Activated naive CD8-positive, alpha-beta T cell treated with anti-CD3 and anti-CD28 coated beads for 36 hours (primary cell): ENCODE measurements at places on chromosomes 1 and 21.

DNA sequence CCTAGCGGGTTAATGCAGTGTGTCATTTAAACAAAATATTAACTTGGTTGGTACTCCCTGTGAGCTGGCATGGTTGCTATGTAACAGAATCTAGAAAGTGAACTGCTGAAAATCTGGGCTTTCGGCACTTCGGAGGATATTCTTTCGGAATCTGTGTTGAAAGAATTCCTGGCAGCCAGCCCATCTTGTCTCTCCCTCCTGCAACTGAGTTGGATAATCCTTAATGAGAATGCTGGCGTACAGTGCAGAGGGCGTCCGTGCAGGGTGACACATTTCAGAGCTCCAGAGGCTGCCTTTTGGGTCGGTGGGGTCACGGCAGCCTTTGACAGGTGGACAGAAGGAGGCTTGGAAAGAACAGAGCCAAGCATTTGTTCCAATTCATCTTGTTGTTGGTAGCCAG, 3.7 kb downstream of the KAZN start:
- DNase-seq = no peak

DNA sequence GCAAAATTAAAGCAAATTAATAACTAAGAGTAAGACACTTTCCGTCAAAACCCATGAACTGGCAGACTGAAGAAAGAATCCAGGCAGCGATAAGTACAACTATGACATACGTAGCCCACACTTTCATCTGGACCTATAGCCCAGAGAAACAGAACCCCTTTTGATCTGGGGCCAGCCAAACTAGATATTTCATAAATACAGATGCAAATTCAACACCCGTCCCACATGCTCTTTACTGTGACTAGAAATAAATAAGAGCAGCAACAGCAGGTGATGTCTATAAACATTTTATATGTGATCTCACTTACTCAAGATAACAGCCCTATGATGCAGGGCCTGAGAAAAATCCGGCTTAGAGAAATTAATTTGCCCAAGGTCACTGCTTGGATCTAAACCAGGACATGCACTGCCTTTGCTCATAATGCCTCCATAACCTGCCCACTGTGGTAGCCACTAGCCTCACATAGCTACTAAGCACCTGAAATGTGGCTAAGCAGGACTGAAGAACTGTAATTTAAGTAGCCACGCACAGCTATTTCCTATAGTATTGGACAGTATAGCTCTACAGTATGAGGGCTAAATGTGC, 130.2 kb downstream of the TGFBR3 start:
- DNase-seq = no peak

DNA sequence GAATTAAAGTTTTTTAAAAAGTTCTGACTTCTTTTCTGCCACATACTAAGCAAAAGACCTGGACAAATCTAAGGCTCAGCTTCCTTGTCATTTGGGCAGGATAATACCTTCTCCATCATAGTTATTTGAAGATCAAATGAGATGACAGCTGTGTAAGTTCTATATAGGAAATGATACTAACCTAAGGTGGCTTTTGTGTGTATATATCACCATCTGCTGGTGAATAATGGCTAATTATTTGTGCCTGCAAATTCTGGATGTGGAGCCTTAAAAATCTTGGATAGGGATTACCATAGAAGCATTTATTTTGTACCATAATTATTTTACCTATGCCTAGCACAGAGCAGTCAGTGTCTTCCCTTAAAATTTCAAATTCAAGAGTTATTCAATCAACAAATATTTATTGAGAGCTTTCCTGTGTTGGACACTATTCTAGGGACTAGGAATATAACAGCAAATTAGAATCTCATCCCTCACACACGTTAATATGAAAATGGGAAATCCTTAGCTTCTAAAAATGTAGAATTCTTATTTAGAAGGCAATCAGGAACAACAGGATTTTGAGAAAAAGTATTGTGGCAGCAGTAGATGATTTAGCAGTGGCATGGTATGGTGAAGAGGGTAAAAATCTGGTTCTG, 89.8 kb downstream of the TMEM200B start:
- DNase-seq = no peak

DNA sequence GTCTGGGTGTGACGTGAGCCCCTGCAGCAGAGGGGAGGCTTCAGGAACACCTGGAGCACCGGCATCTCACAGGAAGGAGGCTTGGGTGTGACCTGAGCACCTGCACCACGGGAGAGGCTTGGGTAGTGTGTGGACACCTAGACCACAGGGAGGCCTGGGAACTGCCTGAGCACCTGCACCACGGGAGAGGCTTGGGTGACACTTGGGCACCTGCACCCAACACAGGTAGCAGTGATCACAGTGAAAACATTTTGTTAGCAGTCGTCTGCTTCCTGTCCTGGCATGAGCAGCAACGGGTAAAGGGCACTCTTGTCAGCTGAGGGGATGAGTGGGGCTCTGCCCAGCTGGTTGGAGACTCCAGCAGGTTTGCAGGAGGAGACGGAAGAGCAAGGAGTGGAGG, 22.4 kb downstream of the LRRC3 start:
- DNase-seq = no peak

DNA sequence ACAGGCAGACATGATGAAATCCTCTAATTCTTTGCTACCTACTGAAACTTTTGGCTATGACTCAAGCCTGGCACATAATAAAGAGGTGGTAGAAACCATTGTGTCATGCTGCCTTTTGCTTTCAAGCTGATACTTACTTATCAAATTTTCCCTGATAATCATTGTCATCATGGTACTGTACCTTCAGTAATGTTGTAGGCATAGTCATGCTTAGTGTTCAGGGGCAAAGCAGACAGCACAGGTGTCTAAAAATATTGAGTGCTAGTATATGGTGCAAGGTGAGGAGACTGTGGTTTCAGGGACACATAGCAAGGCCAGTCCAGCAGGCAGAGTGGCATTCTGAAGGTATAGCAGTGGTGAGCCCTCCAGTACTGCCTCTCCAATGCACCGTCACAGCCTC, 226.9 kb upstream of the DEPDC1 start:
- no peak for DNase-seq

DNA sequence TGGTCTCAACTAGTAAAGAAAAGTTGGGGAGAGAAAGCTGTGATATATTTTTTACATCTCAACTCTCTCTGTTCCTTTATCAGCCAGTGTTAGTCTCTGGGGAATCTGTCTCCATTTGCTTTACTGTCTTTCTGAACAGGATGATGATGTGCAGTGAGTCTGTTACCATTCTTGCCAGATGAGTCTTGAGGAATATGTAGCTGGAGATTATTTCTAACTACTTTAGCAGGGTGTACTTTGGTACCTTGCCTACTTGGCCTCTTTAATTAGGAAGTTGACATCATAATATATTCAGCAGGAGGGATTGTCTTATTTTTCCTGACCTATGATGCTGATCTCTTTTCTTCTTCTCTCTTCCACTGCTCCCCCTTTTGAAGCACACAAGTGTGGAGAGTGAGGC, 15.7 kb upstream of the HAX1 start:
- DNase-seq = no peak
